ENCODE measurements at places on chromosomes 2 and 18. TPM values are rescaled to one million over a fixed set of nuclear protein-coding genes. Genes with fewer than 3 reads are reported as not detected.

- H3K27ac ChIP-seq = no peak overlapping the region
- H3K36me3 ChIP-seq = no peaks in the 10 kb centered on the region
- no peaks in the 10 kb centered on the region for H3K4me1 ChIP-seq
- H3K4me3 ChIP-seq = no peak overlapping the region
These were observed 25.3 kb upstream of the STAM2 start for GRCh38 chr2:152200565-152201465.

Gene SLC4A3
- 494 TPM for total RNA-seq

Gene IL1F10
- total RNA-seq = not detected

Gene ERBB4
- 15.4 TPM for total RNA-seq

GRCh38 chr2:146240391-146240790, 1604.4 kb upstream of the ACVR2A start:
- no peaks in the 10 kb centered on the region for H3K27me3 ChIP-seq
- no peak overlapping the region for H3K4me3 ChIP-seq
- no peak overlapping the region for H3K27ac ChIP-seq
- no peaks in the 10 kb centered on the region for H3K36me3 ChIP-seq
- no peaks in the 10 kb centered on the region for H3K4me1 ChIP-seq
- no peak for DNase-seq

Gene ABCG8
- 1.4 TPM for total RNA-seq
